Stimulated activated CD8-positive, alpha-beta memory T cell treated with anti-CD3 and anti-CD28 coated beads, Interleukin-2, amount 100 ng/mL, for 1 hour (primary cell): ENCODE measurements at places on chromosomes 2 and 18.

DNA sequence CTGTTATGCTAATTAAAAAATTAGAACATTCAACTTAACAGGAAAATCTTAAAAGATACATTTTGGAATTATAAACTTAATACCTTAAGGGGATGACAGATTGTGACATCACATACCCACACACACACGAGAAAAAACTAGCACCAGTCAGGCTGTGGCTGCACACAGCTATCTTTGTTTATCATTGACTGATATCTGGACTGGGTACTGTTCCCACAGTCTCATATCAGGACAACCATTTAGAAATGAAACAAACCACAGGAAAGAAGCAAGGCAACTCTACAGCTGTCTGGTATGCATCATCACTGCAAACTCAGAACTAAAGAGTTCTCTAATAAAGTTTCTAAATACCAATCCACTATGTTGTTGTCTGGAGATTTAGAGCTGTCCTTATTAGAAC lies 210.9 kb upstream of the SMAD7 start:
- DNase-seq: no peak

DNA sequence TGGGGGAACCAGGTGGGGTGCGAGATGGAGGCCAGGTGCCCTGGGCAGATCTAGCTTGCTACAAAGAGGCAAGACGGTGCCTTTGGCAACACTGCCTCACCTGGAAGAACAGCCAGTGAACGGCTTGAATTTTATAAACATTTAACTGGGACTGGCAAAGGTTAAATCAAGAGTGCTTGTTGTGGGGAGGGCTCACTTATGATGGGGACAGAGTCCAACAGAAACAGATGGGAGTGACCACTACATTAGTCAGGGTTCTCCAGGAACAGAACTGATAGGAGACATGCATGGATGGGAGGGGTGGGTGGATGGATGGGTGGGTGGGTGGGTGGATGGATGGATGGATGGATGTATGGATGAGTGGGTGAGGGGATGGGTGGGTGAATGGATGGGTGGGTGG lies 19.2 kb downstream of the ODC1 start:
- no peak for DNase-seq

DNA sequence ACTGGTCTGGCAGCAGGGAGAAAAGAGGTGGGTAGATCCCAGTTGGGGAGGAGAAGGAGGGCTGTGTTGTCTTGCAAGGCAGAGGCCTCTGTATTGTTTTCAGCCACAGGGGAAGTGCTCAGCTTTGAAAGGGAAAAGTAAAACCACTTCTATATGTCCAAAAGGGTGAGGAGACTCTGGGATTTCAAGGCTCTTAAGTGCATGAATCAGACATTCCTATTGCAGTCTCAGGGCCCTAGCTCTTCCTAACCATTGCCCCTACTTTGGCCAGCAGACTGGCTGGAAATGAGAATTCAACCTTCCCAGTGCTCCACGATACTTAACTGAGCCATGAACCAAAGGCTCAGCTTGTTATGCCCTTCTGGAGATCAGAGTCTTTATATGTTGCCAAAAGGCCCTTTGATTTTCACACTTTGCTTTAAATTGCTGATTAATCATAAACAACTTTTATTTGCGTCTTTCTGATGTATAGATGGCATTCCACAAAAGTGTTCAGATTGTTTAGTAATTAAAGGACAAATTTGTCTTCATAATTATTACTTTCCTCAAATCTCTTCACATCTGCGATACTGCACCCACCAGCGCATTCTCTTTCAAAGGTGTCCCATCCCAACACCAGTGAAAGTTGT lies 313.8 kb upstream of the MMADHC start:
- no peak for DNase-seq

- DNase-seq: no peak
Measured at GRCh38 chr2:202031246-202031951, 2.3 kb upstream of the FZD7 start.

DNA sequence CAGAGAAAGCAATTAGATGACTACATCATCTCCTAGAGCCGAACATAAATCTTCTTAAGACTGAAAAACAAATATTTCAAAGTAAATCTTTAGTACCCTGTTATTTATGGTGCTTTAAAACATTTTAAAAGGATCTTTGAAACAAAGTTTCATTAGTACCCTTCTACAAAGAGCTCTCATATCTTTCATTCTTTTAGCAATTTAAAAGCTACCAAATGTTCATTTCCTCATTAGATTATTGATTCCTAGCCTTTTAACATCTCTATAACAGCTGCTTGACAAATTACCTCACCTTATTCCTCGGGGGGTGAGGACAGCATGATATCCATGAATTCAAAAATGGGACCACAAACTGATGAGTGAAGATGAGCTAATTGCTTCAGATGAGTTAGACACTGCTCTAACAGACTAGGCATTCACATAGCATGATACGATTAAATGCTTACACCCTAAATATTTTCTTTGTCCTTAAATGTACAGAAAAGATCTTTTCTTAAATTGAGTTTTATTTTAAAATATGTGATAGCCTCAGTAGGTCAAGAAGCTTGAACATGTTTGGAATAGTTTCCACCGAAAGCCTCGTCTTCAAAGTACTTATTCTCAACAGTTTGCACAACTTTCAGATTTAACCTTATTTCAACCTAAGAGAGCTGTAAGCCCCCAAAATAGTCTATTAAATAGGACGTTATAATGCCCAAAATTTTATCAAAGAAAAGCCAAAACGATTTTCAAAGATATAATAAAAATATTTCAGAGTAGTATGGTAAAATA lies 2.1 kb downstream of the ATAD2B start:
- no peak for DNase-seq

- no peak for DNase-seq
Measured at GRCh38 chr2:134275058-134275862, 21.4 kb downstream of the MGAT5 start.

- no peak for DNase-seq
Measured at GRCh38 chr2:233470011-233470687, 96.4 kb downstream of the USP40 start.

- DNase-seq: no peak
Measured at GRCh38 chr2:88160517-88160916, 9.6 kb upstream of the THNSL2 start.

DNA sequence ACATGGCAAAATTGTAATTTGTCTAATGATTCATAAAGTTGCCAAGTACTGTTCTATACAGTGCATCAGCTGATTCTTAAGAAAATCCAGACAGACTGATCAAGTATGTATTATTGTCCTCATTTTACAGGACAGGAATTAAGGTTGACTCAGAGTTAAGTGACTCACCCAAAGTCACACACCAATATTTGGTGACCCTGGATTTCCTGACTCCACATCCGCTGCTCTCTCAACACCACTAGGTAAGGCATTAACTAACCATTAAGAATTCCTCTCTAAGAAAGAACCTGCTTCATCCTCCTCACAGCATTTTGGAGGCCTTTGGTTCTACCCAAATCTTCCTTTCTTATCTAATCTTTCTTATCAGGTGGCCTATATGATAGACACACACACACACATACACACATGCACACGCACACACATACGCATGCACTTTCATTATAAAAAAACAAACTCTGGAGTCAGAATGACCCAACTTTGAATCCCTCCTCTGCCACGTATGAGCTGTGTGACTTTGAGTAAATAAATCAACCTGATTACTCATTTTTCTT lies 150.8 kb downstream of the ANKRD44 start:
- DNase-seq: peak; percentile 14

DNA sequence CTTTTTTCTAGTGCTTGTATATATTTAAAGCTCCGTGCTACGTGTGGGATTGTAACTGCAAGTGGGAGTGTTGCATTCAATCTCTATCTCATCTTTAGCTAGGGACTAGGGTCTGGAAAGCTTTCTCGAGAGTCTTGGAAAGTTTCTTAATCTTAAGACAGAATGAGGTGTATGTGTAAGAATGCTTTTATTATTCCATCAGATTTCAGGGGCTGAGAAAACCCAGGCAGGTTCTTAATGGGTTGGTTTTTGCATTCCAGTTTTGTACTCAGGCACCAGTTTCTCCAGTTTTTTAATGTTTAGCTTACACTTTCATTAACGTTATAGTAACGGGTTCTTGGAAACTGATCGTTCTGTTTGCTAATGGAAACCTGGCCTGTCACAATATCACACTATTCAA lies 20.3 kb downstream of the MRPL19 start:
- DNase-seq: no peak

GRCh38 chr2:167832868-167833287 lies 414.5 kb downstream of the STK39 start:
- no peak for DNase-seq

GRCh38 chr18:50706199-50706598 lies 113.6 kb downstream of the MRO start:
- no peak for DNase-seq

- no peak for DNase-seq
Measured at GRCh38 chr2:226756131-226756530, 43.5 kb downstream of the IRS1 start.

DNA sequence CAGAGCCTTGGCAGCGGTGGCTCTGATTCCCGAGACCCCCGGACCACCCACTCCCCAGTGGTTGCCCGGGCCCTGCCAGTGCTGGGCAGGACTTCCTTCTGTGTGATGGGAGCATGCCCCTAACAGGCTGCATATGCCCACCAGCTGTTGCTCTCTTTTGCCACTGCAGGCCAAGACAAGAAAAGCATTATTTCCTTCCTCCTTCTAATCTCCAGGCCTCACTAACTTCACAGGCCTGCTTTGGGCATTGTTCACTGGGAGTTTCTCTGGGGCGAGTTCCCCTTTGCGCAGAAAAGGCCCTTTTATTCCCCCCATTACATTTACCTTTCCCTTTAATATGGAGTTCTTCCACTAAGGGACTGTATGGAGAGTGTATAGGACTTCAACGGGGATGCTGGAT lies 249.1 kb upstream of the SIX2 start:
- no peak for DNase-seq

DNA sequence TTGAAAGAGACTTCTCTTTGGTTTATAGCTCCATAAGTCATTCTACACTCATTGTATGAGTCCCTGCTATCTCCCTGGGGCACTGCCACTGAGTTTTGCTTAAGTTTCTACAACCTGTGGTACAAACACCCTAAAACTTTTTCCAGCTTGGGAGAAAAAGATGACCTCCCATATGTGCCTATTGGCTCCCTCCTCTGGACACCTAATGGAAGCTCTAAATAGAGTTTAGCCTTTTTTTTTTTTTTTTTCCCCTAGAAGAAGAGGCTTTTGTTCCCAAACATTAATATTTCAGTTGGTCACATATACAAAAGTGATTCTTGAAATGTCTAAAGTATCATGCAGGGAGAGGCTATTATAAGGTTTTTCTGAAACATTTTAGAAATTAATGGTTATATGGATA lies 547.2 kb upstream of the TMEFF2 start:
- DNase-seq: no peak

DNA sequence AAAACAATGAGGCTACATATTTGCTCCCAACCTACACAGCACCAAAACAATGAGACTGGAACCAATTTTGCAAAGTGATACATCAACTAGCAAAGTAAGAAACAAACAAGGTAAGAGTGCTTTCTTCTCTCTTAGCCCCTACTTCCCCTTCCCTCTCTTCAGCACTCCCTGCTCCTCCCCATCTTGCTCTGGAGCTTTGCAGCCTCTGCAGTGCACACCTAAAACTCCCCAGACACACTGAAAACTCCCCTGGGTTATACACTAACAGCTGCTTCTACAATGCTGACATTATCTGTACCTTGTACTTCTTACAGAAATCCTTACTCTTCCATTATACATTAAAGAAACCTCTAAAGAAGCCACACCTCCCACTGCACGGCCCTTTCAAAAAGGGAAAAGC lies 93.7 kb downstream of the RBMS1 start:
- no peak for DNase-seq

DNA sequence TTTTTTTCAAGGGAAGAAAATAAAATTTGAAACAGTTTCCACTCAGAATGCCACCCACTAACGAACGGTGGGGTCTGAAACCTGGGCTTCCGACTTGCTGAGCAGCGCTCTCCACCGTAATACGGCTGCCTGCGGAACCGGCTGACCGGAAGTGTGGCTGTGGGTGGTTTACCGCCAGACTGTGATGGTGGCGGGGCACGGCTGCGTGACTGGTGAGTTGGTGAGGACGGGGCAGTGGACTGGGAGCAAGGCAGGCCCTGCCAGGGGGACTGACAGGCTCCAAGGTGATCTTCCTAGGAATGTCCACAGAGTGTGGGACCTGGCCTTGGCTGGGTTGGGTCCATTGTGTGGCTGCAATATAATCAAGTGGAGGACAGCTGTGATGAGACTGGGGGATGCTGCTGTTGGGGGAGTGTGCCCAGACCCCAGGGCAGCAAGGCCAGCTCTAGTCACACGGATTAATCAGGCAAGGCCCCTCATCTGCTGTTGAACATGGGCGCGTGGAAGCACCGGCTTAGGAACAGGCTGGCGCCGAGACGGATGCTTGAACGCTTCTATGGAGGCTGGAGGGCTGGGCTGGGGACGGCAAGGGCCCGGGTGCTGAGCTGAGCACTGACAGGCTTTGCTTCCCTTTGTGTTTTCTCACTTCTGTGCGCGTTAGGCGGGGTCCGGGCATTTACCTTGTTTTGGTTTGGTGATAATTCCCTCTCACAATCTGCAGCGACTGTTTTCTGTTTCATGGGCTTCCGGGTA lies 357.7 kb upstream of the SPRED2 start:
- no peak for DNase-seq

DNA sequence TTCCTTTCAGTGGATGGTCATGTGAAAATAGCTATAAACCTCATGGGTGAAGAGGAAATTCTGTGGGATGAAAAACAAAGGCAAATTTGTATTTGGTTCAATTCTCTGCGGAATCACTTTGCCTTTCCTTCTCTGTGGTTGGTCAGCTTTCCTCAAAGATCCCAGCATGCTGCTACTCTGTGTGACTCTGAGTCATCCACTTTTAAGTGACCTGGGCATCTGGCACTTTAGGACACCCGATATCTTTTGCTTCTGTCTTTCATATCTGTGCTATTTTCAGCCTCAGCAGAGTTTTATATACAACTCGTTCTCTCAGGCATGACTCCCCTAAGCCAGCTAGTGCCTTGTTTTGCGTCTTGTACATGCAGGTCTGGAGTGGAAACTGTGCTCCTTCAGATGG lies 217.0 kb upstream of the PIEZO2 start:
- DNase-seq: no peak

GRCh38 chr18:70039186-70039585 lies 91.5 kb upstream of the CD226 start:
- DNase-seq: no peak

- no peak for DNase-seq
Measured at GRCh38 chr18:60279391-60279790, 93.2 kb downstream of the MC4R start.

DNA sequence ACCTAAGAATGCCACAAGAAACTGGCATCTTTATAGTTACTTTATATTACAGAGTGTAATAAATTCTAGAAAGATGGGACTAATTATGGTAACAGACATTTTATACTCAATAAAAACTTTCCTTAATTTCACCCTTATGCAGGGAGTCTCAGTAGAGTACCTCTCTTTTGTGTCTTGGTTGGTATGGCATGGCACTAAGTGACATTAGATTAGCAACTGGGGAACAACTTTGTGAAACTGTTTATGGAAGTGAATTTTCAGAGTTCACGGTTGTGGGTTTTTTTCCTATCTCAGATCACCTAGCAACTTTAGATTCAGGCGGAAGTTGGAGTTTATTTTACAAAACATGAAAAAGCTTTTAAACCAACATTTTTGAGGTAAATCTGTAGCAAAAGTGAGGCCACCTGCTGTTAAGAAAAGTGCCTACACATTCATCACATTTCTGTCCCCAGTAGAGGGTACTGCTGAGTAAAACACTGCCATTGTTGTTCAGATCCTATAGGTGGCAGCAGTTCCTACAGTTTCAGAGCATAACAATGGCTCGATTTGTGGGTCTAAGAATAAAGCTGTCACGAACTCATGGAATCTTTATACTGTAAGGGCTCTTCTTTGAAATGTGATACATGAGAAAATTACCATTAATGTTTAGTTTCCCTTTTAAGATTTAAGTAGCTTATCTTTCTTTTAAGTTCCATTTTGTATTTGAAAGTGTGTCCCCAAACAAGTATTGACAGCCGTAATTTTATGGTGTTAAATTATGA lies 117.6 kb downstream of the CAMKMT start:
- peak; percentile 1 for DNase-seq
